IPS DF 6.9 (cell line): ENCODE measurements at places on chromosomes 2 and 18.

GRCh38 chr18:22349966-22350365 is 67.7 kb downstream of the CTAGE1 start:
- peaks cover 36% of the 10 kb centered on the region for H3K27me3 ChIP-seq
- H3K27ac ChIP-seq = no peak overlapping the region

GRCh38 chr2:148538375-148538774 is 106.2 kb upstream of the EPC2 start:
- H3K27ac ChIP-seq = no peak overlapping the region
- no peak overlapping the region for H3K4me3 ChIP-seq
- H3K36me3 ChIP-seq = no peaks in the 10 kb centered on the region
- no peaks in the 10 kb centered on the region for H3K4me1 ChIP-seq
- DNase-seq = no peak

- no peak overlapping the region for H3K27ac ChIP-seq
- no peak for DNase-seq
- H3K36me3 ChIP-seq = no peaks in the 10 kb centered on the region
- no peaks in the 10 kb centered on the region for H3K27me3 ChIP-seq
- H3K4me3 ChIP-seq = no peak overlapping the region
These were observed 31.9 kb downstream of the SPAG16 start for GRCh38 chr2:213316001-213316735.

- H3K36me3 ChIP-seq = no peaks in the 10 kb centered on the region
- peaks cover 6% of the 10 kb centered on the region; the same call in 1 of the 2 replicates for H3K4me1 ChIP-seq
- H3K4me3 ChIP-seq = no peak overlapping the region
These were observed 286.1 kb upstream of the SIX3 start for GRCh38 chr2:44655401-44655864.
